Right atrium auricular region (tissue), 2 donors: ENCODE measurements at places on chromosomes 6 and 20.

DNA sequence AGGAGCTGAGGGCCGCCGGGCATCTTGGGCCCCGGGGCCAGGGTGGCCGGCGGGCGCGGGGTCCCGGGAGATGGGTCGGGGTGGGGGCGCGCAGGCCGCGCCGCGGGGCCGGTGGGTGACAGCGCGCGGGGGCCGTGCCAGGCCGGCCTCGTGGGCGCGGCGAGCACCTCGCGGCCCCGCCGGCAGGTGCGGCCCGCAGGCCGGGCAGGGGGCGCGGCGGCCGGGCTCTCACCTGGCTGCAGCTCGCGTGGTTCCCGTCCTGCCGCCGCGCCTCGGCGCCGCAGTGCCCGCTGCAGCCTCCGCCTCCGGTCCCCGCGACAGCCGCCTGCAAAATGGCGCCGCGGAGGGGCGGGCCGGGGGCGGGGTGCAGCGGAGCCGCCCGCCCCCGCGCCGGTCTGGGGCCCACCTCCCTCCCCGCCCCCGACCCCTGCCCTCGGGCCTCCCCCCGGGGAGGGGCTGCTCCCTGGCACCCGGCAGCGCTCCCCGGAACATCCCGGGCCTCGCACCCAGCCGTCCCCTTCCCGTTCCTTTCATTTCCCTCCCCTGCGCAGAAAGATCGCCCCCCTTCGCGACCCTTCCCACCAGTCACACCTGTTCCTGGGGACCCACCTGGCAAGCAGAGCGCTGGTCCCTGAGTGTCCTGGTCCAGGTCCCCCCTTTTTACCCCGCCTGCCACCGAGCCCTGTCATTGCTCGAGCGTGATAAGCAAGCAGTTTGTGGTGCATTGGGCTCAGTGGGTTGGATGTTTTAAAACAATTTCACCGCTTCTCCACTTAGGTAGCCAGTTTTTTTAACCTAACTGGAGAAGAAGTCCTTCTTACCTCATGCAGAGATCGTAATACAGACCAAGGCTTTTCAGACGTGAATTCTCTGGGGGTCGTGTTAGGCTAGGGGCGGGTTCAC lies at the start of gene SLC23A2:
Gene SLC23A2 (minus strand): TSS at position 337 of the 903 bp plus-strand sequence. CDS start 68,948 bp downstream, outside the sequence.
- DNase-seq: no peak

- no peak for DNase-seq
Observed at GRCh38 chr6:21273451-21273850, 320.1 kb upstream of the SOX4 start.

DNA sequence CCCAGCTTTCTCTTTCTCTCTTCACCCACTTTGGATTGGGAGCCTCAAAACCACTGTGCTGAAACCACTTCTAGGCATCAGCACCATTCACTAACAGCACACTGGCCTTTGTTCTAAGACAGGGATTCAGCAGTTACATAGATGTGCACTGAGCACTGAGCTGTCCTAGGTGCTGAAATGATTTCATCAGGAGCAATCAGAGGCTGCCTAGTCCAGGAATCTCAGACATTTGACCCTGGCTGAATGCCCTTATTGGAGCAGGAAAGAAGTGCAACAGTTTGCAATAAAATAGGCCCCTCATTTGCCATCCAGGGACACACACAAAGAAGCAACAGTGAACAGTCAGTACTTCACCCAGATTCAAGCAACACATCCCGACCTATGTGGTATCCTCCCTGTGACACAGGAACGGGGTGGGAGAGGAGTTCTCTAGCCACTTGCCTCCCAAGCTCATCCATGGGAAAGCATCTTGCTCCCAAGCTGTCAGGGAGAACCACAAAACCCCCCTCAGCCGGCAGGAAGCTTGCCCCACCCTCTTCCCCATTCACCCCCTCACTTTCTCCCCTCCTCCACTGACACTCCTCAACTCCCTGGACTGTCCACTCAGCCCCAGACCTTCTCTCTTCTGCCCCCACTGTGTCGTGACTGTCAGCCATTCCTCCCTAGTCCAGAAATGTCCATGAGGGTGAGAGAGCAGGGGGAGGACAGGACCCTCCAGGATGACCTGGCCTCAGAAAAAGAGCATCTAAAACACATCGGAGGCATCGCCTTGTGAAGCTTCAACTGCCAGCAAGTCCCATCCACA lies 304.4 kb downstream of the PREX1 start:
- no peak for DNase-seq

DNA sequence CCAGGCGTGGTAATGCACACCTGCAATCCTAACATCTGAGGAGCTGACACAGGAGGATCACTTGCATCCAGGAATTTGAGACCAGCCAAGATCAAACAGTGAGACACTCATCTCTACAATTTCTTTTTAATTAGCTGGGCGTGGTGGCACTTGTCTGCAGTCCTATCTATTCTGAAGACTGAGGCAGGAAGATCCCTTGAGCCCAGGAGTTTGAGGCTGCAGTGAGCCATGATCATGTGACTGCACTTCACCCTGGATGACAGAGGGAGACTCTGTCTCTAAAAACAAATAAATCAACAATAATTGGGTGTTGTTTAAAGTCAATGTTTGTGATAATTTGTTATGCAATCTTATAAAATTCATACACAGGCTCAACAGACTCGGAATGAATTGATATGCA lies 18.0 kb upstream of the HLA-A start:
- no peak for DNase-seq

DNA sequence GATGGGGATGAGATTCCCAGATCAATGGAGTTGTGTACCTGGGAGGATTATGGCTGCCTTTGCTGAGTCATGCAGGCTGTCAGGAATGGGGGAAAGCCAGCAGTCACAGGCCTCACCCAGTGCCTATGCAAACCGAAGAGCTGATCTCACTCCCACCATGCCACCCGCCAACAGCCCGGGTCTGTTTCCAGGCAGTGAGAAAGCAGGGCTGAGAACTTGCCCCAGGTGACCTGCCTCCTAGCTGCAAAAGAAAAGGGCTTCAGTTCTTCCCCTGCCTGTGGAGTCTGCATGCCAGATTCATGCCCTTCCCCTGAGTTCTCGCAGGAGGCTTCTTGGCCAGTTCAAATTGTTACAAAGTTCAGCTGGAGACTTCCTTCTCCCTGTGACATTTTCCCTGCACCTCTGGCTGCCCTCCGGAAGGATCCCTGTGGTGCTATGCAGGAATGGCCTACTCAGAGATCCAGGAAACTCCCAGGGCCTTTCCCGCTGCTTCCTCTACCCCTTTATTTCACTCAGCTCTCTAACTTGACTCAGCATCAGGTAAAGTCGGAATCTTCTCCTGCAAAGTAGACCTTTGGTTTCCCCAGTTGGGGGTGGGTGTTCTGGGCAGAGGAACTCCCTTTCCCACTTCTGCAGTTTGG lies 71.5 kb upstream of the B3GAT2 start:
- DNase-seq: no peak

DNA sequence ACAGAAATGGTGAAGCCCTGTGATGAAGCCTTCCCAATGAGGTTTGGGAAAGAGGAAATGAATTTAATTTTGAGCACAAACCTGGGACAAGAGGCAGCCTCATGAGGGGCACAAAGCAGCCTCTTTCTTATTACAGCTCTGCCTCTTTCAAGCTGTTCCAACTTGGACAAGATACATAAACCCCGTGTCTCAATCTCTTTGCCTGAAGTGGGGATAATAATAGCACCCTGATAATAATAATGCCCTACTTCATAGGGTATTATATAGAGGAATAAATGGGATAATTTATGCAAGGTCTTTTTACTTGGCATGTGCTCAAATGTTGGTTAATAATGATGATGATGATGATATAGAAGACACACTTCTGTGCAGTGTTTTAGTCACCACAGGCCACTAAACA lies 91.1 kb upstream of the PLN start:
- no peak for DNase-seq

DNA sequence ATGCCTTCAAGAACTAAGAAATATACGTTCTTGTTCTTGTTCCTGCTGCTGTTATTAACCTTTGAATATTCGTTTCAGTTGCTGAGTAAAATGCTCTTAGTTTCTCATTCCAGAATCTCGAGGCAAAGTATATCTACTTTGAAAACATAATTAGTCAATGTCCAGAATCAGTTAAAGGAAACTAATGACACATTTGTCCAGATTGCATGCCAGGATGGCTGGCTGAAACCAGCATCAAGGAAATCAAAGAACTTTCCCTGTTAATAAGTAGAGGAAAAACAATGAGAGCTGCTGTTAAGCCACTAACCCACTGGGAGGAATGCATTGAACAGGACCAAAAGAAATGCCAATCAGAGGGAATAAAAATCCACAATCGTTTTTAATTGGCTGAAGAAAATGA lies 196.9 kb downstream of the ALDH8A1 start:
- no peak for DNase-seq
